ENCODE measurements at places on chromosomes 7 and 10.

DNA sequence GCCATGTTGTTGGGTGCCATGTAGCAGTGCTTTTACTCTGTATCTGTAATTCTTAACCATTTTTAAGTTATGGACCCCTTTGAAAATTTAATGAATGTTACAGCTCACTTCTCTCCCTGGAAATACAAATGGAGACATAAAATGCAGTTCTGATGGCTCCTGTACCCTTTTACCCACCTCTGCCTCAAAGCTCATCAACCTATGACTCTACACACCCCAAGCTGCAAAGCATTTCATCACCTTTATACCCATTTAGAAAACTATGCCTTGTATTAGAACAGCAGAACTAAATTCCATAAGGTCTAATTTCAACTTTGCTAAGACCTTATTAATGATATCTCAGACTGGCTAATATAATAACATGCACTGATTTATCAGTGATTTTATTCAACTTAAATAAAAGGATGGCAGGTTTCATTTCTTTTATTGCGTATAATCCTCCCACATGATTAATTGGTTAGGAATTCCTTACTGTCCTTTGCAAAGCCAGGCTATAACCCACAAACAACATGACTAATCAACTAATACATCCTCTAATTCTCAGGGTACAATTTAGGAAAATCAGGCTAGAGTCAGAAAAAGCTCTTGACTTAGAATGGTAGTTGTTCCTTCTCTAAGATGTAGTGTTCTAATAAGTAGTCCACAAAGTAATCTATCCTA, 68.1 kb downstream of the CPEB3 start:
- no peak for DNase-seq

DNA sequence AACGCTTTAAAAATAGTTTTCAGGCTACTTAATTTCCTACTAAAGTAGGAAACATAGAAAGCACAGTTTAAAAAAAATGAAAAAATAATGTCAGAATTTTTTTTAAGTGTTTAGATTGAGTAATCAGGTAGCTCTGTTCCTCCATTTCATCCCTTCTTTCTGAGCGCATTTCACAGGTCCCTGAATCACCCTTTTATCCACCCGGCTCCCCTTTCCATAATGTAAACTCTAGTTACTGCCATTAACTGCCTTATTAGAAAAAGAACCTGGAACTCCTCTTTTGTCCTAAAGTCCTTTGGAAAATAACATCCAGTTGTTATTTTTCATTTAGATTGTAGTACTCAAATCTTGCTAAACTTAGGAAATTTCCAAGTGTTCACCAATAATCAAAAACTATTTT, 5.8 kb downstream of the KCND2 start:
- DNase-seq = no peak

GRCh38 chr7:15086131-15086611, 183.6 kb upstream of the DGKB start:
- no peak for DNase-seq

GRCh38 chr7:29987811-29988317, 1.7 kb downstream of the SCRN1 start:
- no peak for DNase-seq

- DNase-seq = no peak
These were observed 32.1 kb downstream of the PRKG1 start for GRCh38 chr10:51106311-51106945.

- no peak for DNase-seq
These were observed 270.8 kb downstream of the GATA3 start for GRCh38 chr10:8325024-8325980.

DNA sequence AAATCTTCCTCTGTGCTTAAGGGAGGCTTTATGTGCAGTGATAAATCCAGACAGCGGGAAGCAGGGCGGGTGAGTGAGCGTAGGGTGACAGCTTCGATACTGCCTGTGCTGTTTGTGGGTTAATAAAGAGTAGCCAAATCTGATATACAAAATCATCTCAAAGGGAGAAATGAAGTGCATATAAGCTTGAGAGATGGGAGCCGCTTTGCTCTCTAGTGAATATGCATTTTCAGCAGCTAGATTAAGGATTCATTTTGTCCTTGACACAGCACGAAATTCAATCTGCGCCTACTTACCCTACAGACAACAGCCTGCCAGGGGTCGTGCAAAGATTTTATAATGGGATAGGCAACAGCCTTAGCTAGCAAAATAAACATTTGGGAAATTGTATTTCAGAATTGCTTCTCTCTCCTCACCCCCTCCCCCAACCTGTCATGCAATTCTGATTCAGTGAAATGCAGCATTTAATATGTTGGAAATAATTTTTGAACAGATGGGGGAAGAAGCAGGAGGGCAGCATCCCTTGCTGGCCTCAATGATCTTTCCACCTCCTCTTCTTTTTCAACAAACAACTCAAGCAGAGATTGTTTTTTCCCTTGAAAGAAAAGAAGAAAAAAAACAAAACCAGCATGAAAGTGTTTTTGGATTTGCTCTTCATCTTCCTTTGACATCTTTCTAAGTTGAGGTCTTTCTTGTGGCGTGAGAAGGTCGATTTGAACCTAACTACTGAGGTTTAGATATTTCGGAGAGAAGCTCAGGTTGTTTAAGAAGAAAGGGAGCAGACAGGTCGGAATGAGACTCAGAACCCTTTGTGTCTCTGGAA, 117.9 kb downstream of the AOAH start:
- DNase-seq = no peak

DNA sequence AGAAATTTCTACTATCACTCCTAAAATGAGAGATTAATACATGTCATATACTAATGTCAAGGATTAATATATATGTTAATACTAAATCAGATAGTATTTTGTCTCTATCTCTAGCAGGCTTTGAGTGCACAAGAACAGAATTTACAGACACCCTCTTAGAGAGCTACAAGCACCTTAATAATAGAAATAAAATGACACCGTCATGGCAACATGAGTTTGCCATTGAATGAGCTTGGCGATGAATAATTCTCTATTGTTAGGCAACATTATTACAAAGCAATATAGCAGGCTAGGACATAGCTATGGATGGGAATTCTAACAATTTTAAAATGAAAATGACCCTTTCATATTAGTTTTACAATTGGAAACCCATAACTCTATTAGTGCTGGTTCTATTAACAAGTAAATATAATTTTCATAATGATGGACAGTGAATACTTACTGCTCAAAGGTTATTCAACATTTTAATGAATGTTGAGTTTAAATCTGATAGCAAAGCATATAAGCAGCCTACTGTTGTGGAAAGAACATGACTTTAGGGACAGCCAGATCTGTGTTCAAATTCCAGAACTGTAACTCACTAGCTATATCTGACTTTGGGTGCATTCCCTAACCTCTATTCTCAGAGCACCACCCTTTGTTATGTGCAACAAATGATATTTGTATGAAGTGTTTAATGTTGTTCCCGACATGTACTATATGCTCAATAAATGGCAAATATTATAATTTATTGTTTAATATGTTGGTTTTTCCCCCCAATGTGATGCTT, 184.5 kb upstream of the DKK1 start:
- no peak for DNase-seq

GRCh38 chr10:78203915-78204818, 170.5 kb downstream of the RPS24 start:
- no peak for DNase-seq

GRCh38 chr10:19828278-19829049, 12.2 kb downstream of the PLXDC2 start:
- no peak for DNase-seq

DNA sequence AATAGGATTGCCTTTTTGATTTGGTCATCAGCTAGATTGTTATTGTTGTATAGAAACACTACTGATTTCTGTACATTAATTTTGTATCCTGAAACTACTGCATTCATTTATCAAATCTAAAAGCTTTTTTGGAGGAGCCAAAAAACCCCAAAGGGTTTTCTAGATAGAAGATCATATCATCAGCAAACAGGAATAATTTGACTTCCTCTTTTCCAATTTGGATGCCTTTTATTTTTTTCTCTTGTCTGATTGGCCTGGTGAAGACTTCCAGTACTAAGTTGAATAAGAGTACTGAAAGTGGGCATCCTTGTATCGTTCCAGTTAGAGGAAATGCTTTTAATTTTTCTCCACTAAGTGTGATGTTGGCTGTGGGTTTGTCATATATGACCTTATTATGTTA, 10.6 kb upstream of the ENTPD7 start:
- DNase-seq = no peak

DNA sequence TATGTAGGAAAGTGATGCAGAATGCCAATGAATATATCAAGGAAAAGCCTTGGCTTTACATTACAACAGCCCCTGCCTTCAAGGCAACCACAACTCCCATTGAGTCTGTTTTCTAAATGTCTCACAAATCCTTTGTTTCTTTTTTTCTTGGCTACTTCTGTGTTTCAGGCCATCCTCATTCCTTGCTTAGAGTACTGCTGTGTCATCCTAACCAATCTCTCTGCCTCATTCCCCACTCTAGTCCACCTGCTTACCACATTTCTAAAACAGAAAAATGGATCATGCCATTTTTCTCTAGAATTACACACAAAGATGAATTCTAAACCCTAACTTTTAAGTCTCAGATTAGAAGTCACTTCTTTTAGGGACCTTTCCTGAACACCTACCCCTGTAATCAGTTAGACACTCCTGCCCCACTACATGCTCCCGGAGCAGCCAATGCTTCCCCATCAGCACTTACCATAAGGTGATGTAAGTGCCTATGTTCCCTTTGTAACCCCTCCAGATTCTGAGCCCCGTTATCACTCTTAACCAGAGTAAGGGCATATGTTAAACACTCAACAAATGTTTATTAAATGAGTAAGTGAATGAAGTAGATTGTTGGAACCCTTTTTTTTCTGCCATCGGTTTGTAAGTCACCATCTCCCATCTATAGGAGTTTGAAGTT, 2.8 kb downstream of the BORCS7 start:
- no peak for DNase-seq

DNA sequence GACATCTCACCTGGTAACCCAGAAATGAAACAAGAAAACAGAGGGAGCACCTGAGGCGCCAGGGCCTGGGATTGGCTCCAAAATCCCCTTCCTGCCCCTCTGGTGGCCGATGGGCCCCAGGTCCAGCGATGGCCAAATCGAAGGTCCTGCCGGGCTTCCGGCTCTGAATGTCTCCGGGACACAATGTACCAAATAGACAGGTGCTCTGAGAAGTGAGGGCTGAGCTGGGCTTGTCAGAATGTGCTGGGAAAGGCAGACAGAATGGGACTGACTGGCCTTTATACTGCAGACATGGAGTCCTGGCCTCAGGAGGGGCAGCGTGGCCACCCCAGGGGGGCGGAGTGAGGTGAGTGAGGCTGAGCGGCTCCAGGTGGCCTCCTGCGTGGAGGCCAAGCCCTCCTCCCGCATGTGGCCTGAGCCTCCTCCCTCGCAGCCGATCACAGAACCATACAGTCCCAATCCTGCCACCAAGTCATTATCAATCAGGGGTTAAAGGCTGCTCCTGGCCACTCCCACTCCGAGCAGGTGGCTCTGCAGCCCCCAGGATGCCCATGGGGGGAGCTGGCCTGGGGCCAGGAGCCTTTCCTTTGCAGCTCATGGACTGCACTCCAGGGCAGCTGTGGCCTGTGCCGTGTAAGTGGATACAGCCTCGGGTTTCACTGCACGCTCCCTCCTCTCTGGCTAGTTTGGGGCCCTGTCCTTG, 185.5 kb downstream of the ADARB2 start:
- DNase-seq = no peak

DNA sequence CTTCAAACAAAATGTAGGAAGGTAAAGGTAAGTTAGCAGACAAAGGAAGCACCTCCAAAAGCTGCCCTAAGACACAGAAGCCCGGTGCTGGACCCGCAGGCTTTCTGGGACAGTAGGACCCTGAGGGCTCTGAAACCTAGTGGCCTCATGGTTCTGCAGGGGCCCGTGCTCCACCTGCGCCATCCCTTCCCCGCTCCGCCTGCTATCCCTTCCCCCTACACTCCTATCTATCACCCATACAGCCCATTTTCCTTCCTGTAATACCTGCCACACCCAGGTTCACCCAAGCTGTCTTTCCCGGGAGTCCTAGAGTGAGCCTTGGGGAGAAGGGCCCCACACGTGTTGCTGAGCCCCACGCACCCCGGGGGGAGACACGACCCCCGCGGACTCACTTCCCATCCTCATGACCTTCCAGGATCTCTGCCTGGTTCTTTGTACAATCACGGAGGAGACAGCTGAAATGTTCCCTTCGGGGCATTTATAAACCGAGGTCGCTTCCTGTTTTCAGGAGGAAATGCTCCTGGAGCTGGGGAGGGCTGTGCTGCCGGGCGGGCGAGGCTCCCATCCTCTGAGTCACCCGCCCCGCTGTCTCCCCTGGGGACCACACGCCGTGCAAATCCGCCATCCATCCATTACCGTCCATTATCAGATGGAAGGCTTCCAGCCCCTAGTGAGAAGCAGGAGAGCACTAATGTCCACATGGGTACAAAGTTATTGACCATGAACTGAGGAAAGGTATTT, 251.7 kb upstream of the PITRM1 start:
- no peak for DNase-seq

- DNase-seq = no peak
These were observed 31.1 kb downstream of the NET1 start for GRCh38 chr10:5443429-5443828.

GRCh38 chr10:17412323-17412722, 42.1 kb downstream of the ST8SIA6 start:
- no peak for DNase-seq

DNA sequence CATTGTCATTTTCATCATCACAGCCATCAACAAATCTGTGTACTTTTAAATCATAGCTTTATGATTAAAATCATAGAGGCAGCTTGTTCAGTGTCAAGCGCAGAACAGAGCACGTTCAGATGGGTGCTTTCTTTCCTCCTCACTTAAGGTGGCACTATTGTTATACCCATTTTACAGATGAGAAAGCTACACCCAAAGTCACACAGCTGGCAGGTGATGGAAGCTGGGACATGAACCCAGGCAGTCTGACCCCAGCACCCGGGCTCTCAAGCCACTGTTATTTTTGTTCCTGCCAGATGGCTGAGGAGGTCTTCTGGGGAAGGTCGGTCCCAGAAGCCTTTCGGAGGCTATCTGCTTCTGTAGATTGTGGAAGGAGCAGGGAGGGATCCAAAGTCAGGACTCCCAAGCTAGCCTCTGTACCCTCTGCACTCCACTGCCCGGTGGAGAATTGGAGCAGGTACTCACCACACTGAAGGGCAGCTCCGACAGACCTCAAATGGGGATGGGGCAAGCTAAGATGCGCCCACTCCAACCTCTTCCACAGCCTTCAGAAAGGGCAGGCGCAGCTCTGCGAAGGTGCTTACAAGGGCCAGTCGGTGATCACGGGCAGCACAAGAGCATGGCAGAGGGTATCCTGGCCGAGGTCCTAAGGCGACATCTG, 610 bp downstream of the AVPI1 start:
- no peak for DNase-seq

GRCh38 chr7:150857276-150858055, 5.1 kb downstream of the AOC1 start:
- no peak for DNase-seq
